ENCODE measurements at places on chromosomes 11 and 22.

DNA sequence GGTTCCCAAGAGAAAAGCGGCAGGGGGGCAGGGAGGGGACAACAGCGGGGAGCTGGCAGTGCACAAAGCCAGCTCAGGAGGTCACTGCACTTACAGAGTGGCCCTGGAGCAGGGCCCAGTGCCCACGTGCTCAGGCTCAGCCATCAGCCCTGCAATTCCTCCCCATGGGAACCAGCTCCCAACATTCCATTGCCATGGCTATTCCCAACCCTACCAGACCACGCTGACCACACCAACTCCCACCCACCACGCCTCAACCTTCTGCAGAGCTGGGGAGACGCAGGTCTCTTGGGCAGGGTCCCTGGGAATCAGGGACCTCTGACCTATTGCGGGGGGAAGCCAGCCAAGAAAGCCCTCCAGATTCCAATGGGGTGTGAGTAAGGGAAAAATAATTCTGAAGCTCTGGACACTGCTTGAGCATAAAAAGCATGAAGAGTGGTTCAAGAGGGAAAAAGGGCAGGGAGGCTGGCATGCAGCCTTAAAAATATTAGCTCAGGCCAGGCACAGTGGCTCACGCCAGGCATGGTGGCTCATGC, 38.3 kb upstream of the TFIP11 start:
- DNase-seq, result no peak

GRCh38 chr22:36822581-36822980, 5.7 kb upstream of the PVALB start:
- DNase-seq, result no peak

- no peak for DNase-seq
Measured at GRCh38 chr11:44854086-44854485, 96.6 kb downstream of the TP53I11 start.

DNA sequence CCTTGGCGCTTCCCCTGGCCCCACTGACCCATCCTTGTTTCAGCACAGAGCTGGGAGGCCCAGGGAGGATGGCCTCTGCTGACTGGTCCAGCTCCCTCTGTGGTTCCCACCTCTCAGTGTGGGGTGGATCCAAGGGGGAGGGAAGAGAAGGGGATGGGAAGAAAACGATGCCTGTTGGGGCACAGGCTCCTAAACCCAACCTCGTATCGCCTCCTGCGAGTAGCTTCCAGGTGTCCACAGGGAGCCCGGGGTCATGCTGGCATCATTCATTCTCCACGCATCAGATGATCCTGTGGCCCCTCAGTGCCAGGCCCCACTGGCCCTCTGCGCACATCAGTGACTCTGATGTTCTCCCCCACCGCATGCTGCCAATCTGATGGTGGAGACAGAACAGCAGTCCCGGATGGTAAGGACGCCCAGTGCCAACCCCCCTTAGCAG, 5.1 kb downstream of the MYEOV start:
- no peak for DNase-seq

GRCh38 chr11:75268626-75269366, 28.2 kb downstream of the TPBGL start:
- DNase-seq, result no peak

DNA sequence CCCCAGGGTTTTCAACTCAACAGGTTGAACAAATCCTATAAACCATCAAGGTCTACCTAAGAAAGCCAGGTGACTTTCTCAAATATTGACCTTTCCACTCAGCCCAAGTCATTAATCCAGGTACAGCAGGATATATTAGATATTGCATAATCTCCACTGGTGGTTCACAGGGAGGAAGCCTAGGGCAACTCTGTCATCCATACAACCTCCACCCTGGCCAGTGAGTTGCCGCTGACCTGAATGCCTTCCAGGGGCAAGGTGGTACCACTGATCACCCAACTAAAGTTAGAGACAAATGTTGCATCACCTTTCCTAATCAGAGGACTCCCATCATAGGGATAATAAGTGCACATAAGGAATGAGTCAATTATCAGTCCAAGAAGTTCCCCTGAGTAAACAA, 22.9 kb downstream of the GUCD1 start:
- no peak for DNase-seq

GRCh38 chr22:37172266-37173245, 15.5 kb downstream of the C1QTNF6 start:
- no peak for DNase-seq

DNA sequence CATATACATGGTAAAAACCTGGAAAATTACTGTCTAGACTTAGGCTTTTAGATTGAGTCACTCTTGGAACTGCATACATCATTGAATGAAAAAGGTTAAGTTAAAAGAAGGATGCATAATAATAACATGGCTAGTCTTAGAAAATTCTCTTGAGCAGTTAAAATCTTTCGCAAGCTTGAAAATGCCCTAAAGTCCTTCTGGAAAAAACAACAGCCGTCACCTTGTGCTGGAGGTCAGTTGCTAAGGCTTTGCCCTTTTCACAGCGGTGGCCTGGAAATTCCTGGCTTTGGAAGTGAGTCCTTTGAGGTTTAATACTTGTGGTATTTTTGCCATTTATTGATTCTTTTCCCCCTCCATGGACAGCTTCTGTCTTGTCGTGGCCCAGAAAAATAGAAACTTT, 17.4 kb upstream of the FBLN1 start:
- no peak for DNase-seq

DNA sequence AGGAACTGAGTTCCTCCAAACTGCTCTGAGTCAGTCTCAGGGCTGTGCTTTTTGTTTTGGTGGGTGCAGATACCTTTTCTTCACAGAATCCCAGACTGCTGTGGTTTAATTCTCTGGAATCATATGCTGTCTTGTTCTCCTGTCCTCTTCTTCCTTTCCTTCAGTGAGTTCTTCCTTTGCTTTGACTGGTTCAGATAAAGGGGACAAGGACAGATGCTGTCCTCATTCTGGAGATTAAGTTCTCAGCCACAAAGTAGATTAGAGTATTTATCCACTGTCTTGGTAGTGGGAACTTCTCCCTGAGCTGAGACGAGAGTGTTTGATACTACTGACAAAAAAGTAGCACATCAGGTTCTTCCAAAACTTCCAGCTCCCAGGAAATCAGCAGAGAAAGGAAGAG, 13.3 kb downstream of the ZDHHC5 start:
- DNase-seq, result no peak

DNA sequence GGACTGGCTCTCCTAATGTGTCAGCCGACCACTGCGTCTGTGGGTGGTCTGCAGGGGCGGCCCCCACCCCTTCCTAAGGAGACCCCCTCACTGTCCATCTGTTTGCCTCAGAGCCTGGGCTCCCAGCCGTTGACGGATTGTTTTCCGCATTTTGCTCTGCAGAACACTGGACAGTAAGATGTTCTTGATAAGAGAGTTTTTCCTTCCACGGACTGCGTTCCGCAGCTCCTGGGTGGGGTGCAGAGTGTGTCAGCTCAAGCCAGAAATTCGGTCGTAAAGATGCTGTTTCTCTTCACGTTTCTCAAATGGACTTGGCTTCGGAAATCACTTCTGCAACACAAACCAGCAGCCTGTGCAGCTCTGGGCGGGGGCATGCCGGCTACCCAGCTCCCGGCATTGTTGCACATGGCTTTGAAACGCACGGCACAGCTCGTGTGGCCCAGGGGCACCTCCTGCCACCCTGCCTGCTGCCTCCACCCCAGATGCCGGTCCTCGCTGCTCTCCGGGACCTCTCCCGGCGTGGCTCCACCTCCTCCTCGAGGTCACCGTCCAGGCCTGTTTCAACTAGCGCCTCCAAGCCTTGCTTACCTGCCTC, 2.9 kb upstream of the MRGPRG start:
- DNase-seq, result no peak

- no peak for DNase-seq
Measured at GRCh38 chr11:10786451-10786850, 22.3 kb downstream of the EIF4G2 start.

DNA sequence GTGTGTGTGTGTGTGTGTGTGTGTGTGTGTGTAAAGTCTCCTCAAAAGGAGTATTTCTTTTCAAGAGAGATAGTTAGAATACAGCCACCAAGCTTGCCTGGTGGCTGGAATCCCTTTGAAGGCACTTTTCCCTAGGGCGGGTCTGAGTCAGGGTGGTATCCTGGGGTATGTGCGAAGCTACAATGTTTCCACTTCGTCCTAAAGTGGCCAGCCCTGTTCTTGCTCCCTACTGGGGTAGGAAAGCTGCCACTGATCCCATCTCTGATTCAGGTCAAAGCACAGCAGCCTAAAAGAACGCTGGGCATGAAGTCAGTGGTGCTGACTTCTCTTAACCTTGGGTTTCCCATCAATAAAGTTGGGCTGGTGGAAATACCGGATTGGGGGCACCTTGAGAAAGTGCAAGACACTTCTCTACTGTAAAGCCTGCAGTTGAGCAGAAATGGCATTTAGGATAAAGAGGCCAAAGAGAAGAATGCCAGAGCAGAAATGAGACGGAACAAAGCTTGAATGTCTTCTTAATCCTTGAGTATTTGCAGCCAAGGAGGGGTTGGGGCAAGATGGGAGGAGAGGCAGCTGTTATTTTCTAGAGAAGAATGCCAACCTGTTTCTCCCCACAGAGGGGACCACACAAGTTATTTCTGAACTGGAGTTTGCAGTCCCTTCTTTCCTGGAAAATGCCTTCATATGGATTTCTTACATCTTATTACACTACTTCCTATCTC, 35.3 kb downstream of the ZNRF3 start:
- no peak for DNase-seq

DNA sequence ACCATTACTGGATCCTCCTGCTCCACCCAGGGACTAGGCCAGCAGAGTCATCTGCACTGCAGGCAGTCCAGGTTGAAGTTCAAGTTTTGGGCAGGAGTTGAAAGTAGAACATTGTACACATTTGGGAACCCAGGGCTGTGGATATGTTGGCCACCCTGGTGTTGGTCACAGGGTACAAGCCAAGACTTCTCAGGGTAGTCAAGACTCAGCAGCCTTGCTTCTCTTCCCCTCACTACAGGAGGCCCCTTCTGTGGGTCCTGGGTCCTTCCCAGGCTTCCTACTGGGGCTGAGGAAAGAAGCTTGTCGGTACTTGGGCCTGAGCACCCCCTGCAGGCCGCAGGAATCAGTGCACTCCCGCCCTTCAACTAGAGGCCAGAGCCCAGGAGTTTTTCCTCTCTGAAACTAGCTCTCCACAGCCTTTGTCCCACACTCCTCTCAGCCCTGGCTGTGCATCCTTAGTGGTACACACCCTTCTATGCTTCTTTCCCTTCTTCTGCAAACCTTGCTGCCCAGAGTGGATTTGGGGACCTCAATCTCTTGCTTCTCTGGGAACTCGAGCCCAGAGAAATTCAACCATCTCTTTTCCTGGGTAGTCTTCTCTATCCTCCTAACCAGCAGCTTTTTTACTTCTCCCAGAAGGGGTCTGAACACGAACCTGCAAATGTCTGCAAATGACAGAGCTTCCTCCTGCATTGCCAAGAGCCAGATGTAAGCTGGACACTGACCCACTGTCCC, 2.6 kb upstream of the HPX start:
- DNase-seq, result no peak

DNA sequence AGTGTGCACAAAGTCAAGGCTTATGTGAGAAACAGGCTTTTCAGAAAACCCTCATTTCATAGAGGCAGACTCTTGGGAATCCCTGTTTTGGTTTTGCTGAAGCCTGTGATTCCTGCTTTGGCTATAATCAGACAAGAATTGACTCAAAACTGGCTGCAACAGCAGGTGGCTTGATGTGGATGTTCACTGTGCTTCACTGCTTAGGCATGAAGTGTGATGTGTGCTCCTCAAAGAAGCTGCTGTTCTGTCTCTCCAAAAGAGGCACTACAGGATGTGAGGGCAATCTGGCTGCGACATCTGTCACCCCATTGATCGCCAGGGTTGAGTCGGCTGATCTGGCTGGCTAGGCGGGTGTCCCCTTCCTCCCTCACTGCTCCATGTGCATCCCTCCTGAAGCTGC, 103.5 kb downstream of the C11orf58 start:
- DNase-seq, result no peak

- DNase-seq, result no peak
Measured at GRCh38 chr11:94153320-94153719, 24.7 kb downstream of the PANX1 start.

- no peak for DNase-seq
Measured at GRCh38 chr11:19327280-19327679, 86.5 kb upstream of the E2F8 start.

DNA sequence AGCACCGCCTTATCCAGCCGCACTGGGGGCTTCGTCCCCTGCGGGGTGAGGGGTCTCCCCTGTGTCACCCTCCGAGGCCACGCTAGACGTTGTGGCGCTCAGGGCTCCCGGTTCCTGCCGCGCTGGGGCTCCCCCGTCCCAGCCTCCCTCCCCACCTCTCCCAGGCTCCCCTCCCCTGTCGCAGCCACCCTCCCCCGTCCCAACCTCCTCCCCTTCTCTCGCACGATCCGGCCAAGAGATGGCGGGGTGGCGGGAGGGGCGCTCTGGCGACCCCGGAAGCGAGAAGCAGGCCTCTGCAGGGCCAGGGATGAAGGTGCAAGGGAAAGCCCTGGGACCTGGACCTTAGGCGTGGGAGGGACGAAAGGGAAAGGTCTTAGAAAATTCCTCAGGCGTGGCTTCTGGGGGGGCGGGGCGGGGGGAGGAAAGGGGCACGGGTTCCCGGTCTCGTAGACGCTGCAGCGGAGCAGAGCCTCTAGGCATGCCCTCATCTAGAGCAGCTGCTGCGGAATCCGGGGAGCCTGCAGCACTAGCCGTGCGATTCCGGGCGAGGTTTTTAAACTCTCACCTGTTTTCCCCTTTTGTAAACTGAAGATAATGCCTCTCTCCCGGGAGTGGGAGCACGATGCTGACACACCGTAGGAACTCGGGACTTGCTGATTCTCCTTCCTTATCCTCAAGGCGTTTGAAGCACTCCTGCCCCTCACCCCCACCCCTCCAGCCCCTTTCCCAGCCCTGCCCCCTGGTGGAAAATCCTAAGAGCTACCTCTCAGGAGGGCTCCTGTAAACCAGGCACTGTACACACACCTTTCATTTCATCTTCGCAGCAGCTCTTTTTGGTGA, 14.4 kb downstream of the KCNJ5 start:
- no peak for DNase-seq

DNA sequence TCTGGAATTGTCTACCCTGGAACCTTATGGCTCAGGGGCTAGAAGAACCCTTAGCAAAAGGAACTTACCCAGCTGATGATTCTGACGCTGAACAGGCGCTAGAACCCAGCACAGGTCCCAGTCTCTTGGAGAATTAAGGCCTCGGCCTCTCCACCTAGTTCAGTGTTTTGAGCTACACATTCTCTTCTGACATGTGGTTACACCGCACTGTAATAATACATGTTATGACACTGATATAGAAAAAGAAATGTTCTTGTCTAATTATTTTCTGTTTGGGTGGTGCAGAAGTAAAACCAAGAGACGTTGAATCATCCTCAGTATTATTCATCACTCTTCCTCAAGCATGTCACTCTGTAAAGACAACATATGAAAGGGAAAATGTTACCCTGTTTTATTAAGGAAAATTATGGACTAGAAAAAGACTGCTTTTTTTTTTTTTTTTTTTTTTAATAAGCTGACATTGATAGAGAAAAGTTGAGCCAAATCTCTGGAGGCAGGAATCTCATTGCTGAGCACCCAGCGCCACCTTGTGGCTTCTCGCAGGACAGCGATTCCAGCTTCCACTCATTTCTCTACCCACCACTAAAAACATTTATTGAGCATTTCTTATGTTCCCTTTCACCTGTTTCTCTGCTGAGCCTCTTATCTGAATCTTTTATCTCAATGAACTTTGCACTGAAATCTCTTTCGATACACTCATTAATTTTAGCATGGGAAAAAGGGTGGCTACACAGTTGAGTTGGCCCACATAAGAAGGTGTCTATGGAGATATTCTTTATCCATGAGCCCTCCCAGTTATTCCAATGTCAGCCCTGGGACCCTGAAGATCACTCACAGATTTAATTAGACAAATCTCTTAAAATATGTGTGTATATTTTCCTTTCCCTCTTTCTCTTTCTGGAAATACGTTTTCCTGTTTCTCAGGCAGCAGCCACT, 12.6 kb upstream of the APLNR start:
- DNase-seq, result no peak

- no peak for DNase-seq
Measured at GRCh38 chr11:98455500-98456307, 565.0 kb upstream of the CNTN5 start.
